ENCODE measurements at places on chromosomes 2 and 18.

DNA sequence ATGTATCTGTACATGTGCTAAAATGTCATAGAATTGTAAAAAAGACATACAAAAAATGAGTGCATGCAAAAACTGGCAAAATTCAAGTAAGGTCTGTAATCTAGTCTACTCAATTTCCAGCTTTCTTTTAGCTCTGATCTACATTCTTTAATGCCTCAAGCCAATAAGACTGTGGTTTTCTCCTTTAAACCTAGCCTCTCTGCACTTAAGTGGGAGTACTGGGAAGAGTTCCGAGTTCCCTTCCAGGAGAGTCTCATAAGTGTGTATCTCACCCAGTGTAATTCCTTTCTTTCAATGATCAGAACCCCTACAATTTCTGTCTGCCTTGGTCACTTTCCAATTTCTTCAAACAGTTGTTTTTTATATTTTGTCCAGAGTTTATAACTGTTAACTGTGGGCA, 150.1 kb downstream of the PTRHD1 start:
- no peak for DNase-seq

DNA sequence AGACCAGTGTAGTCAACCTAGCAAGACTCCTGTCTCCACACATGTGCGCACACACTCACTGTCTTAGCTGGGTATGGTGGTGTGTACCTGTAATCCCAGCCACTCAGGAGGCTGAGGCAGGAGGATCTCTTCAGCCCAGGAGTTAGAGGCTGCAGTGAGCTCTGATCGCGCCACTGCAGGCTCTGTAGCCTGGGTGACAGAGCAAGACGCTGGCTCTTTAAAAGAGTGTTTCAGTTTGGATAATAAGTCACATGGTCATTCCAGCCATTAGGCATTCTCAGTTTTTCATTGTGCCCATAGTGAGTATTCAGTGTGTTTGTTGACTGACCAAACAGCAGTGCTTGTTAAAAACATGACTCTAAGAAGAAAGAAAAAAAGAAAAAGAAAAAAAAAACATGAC, 31.0 kb downstream of the RAB10 start:
- DNase-seq, result no peak

- DNase-seq, result no peak
Measured at GRCh38 chr18:36181898-36182506, 5.3 kb upstream of the MOCOS start.

DNA sequence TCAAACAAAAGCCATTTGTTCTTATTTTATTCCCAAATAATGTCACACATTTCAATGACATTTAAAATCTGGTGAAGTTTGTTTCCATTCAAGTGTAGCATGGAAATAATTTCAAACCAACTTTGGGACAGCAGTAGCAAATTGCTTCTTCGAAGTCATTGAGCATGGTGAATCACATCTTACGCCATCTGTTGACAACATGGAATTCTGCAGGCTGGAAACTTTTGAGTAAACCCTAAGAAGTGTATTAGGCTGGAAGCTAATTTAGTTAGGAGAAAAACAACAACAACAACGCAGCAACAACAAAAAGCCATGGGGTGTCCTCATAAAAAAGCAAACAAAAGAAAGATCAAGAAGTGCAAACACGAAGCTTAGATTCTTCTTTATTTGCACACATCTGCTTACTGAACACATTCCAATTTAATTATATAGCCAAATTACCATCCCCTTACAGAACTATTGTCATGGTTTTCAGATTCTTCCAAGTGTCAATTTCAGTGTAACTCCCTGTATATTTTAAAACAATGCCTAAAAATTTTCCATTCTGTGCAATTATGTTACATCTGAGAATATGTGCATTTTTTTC, 659.0 kb upstream of the CDH7 start:
- no peak for DNase-seq

GRCh38 chr2:174122185-174122584, 126.1 kb downstream of the OLA1 start:
- no peak for DNase-seq

DNA sequence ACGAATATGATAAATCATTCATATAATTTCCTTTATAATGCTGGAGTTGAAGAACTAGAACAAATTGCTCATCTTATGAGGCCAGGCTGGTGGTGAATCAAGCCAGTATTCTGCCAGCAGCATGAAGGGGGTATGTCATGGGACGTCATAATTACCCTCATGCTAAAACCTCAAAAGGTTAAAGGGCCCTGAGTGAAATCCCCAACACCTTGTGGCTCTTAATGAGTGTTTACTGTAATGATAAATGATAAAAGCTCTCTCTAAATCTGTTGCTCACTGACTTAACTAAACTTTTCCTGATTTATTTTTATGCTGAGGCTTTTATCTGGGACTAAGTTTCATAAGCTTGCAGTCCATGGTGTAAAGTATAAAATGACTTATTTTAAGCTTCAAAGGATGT, 18.3 kb upstream of the NEDD4L start:
- no peak for DNase-seq

DNA sequence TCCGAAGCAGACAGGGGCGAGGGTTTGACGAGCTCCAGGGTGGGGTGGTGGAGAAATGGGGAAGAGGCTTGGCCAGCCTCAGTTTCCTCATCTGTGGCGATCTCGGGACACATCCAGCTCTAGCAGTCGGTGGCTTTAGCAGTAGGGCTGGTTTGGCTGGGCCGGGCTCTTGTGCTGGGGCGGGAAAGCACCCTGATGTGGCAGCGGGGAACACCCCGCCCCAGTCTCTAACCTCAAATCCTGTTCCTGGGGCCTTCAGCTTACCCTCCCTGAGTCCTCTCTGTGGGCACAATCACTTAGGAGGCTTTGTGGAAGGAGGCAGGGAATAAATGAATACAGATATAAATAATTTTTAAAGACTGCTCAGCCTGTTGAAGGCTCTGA, 26.5 kb upstream of the MCFD2 start:
- DNase-seq, result no peak

GRCh38 chr18:14089191-14089590, 43.0 kb downstream of the ZNF519 start:
- no peak for DNase-seq

GRCh38 chr2:113930448-113930847, 40.6 kb downstream of the ACTR3 start:
- DNase-seq, result no peak

- DNase-seq, result no peak
Measured at GRCh38 chr18:34627137-34627920, 82.8 kb upstream of the DTNA start.

DNA sequence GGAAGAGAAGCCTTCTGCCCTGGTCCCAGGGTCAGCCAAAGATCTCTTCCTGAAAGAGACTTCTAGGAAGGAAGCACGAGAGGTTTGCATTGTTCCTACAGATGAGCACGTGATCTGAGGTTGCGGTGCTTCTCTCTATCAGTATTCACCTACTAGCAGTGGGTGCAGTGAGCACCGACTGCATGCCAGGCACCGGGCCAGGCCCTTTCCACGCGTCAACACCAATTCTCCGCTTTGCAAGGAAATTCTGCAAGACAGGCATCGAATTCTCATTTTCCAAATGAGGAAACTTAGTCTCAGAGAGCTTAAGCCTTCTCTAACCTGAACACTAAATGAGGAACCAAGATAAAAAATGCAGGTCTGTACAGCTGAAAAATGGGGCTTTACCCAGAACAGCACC, 151.5 kb upstream of the MYCN start:
- no peak for DNase-seq

DNA sequence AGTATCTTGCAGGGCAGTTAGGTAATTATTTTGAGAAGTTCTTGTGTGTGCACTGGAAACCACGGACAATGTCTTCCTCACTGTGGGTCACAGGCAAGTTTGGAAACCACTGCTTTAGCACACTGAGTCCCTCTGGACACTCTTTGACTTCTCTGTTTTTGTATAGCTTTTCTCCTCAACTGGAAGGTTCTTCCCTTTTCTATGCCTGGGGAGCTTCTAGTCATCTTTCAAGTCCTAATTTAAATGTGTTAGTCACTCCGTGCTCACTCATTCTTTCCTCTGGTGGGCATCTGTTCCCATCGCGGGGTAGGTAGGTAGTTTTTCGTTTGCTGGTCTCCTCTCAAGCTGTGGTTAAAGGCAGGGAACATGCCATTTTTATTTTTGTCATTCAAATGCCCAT, 32.1 kb downstream of the E2F6 start:
- DNase-seq, result no peak

All from amniotic stem cell (primary cell).